C1 segment of cervical spinal cord (tissue), 14 donors: ENCODE measurements at places on chromosomes 6 and 20.

GRCh38 chr6:84282550-84282949 is 55.1 kb upstream of the CEP162 start:
- no peak for DNase-seq

DNA sequence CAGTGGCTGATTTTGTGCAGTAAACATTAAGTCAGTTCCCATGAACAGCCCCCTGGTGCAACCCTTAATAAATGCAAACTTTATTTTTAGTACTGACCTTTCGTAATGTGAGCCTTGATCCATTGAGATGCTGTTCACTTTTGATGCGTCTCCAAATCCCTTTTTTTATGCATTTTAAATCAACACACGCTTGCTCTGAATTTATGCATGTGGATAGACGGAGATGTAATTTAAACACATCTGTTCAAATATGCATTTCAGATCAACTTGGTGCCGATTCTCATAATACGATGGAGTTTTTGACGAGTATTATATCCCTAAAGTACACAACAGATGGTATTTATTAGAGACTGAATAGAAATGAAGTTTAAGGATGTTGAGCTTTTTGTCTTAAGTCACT is 505.7 kb downstream of the CDKAL1 start:
- no peak for DNase-seq

DNA sequence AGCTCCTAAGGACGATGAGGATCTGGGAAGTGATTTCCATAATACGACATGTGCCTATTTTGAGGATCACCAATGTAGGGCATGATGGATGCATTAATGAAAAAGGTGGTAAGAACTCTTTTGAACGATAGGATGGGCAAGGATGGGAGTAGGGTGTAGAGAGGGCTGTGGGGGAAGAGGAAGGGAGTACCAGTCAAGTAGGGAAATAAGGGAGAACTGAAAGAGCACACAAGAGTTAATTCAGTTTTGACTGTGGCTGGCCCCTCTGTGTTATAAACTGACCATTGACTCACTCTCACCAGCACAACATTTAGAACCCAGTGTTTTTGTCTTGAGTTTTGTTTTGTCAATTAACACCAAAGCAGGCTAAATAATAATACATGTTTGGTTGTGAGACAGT is 33.0 kb downstream of the SLC35D3 start:
- no peak for DNase-seq

DNA sequence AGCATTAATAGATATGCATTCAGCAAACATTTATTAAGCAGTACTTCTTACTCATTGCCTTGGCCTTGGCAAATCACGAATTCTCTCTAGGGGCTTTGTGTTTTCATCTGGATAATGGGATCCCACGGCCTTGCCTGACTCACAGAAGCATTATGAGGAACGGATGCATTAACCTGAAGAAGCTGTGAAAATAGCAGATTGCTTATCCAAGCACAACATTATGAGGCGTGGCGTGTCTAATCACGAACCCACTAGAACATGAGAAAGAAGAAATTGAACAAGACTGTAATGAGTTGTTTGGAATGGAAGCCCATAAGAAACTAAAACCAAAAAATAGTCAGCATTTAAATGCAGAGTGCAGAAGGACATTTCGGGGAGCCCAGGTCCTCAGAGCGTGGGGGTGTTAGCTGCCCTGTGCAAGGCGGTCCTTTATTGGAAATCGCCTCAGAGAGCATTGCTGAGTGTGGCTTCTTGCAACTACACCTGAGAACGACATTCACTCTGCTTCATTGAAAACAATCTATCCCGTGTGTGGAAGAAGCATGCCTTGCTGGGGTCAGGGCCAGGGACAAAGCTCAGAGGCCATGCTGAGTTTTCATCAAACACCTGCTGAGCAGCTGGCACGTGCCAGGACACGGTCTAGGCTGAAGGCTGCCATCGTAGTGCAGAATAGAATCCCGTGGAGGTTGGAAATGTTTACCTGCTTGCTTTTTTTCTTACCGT is 179.9 kb downstream of the ZDHHC14 start:
- DNase-seq: no peak

DNA sequence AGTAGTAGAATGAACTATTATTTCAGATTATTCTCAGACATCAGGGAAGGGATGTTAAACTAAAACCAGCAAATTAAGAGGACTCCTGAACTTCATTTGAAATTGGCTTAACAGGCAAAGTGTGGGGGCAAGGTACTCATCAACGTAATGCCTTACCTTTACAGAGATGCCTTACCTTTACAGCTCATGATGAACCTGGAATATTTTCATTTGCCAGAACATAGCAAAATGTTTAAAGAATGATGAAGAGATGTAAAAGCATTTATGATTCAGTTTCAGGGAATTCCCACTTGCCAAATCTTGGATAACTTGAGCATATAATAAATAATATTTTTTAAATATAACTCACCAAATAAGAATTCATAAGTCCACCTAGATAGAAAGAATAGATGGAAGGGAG is 207.5 kb downstream of the TINAG start:
- no peak for DNase-seq

DNA sequence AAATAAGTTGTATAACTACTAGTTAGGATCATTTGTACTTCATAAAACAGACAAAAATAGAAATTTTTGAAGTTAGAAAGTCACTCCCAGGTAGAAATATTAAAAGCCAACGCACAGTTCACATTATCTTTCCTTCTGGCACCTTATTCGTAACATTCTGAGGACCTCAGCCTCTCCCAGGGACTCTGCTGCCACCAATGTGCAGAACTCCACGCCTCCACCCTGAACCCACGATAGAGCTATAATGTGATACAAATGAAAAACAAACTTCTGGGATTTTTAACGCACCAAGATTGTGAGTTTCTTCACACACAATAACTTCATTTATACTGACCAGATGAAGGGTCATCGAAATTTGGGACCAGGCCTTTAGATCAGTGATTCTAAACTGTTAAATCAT is 9.5 kb downstream of the BMP7 start:
- DNase-seq: no peak

GRCh38 chr6:158018041-158018771 is 36.5 kb downstream of the SYNJ2 start:
- DNase-seq: peak; percentile 26

DNA sequence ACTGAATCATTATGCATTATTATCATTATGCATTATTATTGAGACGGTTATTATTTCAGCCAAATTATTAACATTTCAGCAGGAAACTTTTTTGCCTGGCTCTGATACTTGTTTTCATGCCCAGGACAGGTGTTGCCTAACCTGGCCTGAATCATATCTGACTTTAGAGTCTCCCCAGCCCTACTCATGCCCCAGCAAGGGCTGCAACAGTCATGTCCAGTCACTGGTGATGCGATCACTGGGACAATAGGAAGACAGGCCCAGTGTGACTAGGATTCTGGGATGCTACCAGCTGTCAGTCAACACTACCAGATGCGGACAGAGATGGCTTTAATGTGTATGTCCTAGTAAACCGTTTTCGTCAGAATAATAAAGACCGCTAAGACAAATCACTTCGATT is 285.0 kb downstream of the KHDC1L start:
- DNase-seq: no peak

DNA sequence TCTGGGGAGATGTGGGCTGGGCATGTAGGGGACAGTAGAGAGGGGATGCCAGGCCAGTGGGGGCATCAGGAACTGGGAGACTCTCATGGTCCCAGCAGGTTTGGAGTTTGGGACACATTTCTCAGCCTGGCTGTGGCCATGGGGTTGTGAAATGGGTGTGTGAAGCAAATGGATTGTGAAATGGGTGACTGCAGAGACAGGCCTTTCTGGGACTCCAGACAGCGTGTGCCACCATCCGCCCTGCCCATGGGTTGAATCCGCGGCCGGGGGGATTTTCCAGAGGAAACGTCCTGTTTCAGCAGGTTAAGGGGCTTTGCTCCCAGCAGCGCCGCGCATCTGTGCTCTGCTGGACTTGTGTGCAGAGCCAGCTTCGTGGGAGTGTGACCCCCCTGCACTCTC is 3.7 kb upstream of the PMEPA1 start:
- no peak for DNase-seq

- DNase-seq: no peak
These were observed 5.8 kb upstream of the MATN4 start for GRCh38 chr20:45313943-45314342.

DNA sequence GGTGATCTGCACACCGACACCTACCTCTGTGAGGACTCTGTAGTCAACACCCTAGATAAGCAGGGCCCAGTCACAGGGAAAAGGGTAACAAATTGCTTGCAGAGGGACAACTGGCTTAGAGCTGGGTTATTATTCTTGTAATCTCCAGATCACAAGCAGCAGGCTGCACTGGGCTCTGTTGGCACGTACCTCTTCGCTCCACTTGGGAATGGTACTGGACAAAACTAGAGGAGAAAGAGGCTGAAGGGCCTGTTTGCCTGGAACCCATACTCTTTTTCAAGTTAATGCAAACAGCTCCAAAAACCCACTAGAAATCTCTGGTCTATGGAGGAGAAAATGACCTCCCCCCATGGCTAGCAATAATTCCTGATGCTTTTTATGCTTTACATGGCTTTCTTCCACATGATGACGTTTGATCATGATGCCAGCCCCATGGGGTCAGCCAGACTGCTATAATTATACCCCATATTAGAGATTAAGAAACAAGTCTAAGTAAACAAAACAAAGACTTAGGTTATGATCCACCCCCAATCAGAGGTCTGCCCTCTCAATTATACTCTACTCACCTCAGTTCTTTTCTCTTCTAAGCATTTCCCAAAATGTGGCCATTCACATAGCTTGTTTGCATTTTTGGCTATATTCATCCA is 190.0 kb downstream of the UNC5CL start:
- DNase-seq: no peak

GRCh38 chr20:4829514-4830215 is 108.0 kb downstream of the PRND start:
- DNase-seq: no peak

GRCh38 chr6:17204533-17204932 is 76.6 kb upstream of the RBM24 start:
- no peak for DNase-seq

DNA sequence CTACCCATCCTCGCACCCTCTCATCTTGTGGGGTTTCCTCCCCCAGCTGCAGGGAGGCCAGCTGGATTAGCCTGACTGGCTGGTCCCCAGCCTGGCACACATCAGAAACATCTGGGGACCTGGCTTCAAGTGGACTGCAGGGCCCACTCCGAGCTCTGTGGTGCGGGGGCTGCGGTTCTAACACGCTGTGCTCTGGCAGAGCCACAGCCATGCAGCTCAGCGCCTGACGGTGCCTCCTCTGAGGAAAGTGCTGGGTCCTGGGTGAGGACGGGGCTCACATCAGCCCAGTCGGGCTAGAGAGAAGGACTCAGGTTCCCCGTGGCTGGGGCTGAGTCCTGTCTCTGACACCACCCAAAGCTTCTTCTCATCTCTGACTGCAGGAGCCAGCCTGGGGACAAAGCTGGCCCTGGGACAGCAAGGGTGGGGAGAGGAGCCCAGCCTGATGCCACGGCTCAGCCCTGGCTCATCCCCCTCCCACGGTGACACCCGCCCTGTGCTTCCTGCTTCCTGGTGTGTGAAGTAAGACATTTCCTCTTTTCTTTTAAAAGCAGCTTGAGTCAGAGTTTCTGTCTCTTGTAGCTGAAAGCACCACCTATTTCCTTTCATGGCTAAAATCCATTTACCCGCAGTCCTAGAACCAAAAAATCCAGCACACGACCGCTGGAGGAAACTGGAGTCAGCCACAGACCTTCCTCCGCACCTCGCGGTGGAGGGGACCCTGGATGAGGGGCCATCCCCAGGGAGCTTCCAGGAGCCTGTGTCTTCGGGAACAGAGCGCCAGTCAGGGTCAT is 127.4 kb upstream of the AFDN start:
- peak; percentile 48 for DNase-seq

- peak; percentile 32 for DNase-seq
These were observed 104.3 kb upstream of the BEND6 start for GRCh38 chr6:56850626-56851025.

- DNase-seq: no peak
These were observed 65.5 kb downstream of the ARID1B start for GRCh38 chr6:156842598-156843250.

- no peak for DNase-seq
These were observed 92.0 kb downstream of the ATXN1 start for GRCh38 chr6:16669227-16669626.

GRCh38 chr6:149717255-149717587 is 680 bp downstream of the LATS1 start:
- no peak for DNase-seq

DNA sequence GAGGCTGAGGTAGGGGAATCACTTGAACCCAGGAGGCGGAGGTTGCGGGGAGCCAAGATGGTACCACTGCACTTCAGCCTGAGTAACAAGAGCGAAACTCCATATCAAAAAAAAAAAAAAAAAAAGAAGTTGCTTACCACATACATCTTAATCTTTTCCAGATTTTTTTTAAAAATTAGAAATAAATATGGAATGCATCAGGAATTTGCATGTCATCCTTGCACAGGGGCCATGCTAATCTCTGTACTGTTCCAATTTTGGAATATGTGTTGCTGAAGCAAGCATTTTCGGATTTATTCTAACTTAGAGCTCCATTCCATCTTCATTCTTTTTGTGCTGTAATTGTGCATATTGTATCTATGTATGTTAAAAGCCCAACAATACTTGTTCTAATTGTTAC is 62.5 kb downstream of the TRPC4AP start:
- no peak for DNase-seq

DNA sequence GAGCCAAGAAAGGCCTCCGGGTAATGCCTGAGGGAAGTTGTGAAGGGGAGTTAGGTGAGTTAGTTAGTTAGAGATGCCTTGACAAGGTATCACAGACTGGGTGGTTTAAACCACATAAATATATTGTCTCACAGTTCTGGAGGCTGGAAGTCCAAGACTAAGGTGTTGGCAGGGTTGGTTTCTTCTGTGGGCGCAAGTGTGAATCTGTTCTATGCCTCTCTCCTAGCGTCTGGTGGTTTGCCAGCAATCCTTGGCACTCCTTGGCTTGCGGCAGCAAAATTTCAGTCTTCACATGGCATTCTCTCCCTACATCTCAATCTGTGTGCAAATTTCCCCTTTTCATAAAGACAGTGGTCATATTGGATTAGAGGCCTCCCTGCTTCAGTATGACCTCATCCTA is 29.7 kb upstream of the RANBP9 start:
- no peak for DNase-seq
